ENCODE measurements at places on chromosomes 11 and 22. TPM values are rescaled to one million over a fixed set of nuclear protein-coding genes. Genes with fewer than 3 reads are reported as not detected.
A peak's percentile ranks its signal among the peaks of the same experiment; 100 is the strongest.

DNA sequence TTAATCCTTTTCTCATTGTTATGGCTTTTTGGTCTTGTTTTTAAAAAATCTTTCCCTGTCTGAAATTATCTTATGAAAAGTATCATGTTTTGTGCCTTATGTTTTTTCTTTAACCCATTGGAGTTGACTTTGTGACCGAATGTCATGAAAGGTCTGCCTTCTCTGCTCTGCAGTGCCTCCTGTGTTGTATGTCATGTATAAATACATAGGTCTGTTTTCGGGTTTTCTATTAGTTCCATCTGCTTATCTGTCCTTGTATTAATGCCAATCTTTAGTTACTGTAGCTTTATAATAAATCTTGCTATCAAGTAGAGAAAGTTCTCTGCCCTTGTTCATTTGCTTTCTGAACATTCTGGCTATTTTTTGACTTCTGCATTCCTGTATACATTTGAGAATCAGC is 73.0 kb downstream of the ZBTB44 start:
- H3K27ac ChIP-seq: no peak overlapping the region
- peaks cover 25% of the 10 kb centered on the region for H3K36me3 ChIP-seq
- DNase-seq: no peak
- peaks cover 10% of the 10 kb centered on the region for H3K4me1 ChIP-seq
- no peak overlapping the region for H3K4me3 ChIP-seq

The NDUFV1 gene
- total RNA-seq: 137 TPM

DNA sequence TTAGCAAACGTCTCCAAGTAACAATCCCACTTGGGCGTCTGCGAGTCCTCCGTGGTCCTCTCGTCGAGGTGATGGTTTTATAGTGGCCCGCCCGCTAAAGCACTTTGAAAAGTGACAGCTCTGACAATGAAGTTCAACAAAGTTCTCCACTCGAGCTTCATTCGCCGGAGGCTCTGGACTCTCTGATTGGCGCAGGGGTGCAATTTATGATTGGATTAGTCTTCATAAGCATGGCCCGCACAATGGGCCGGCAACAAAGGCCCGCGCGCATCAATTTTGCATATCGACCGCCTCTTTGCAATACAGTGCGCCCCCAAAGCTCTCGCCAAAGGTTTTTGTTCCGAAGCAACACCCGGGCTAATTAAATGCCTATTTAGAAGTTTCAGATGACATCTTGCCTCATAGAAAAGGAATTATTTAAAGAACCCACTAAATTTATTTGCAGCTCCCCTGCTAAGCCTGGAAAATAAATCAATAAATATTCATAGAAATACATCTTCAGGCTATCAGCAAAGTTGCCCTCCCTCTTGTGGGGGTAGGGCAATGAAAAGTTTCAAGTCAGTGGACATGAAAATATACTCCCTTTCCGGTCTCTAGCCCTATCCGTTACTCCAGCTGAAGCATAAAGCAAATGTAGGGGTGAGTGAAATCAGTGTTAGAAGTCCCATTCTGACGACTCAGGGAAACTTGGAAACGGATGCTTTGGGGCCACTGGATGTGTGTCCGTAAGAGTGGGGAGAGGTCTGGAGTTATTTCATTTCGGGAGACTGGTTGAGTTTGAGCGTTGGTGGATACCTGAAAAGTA is at the start of gene DBX1:
Gene DBX1 (minus strand): TSS at position 51 of the 805 bp plus-strand sequence. CDS start 151 bp downstream, outside the sequence.
- no peaks in the 10 kb centered on the region for H3K36me3 ChIP-seq
- no peak within 1 kb of the TSS for H3K27ac ChIP-seq
- H3K27me3 ChIP-seq: peaks cover 89% of the 10 kb centered on the region
- no peak for DNase-seq
- no peaks in the 10 kb centered on the region for H3K4me1 ChIP-seq

The OR5B21 gene
- total RNA-seq: not detected

The KCNJ1 gene
- not detected for total RNA-seq

DNA sequence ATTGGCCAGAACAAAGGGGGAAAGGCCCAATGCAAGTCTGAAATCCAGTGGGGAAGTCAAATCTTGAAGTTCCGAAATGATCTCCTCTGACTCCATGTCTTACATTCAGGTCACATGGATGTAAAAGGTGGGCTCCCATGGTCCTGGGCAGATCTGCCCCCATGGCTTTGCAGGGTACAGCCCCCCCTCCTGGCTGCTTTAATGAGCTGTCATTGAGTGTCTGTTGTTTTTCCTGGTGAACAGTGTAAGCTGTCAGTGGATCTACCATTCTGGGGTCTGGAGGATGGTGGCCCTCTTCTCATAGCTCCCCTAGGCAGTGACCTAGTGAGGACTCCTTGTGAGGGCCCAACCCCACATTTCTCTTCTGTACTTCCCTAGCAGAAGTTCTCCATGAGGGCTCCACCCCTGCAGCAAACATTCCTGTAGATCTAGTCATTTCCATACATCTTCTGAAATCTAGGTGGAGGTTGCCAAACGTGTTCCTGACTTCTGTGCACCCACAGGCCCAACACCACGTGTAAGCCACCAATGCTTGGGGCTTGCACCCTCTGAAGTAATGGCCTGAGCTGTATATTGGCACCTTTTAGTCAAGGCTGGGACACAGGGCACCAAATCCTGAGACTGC is 9.3 kb downstream of the CARD18 start:
- no peak overlapping the region for H3K27ac ChIP-seq
- DNase-seq: no peak
- no peak overlapping the region for H3K4me3 ChIP-seq
- H3K4me1 ChIP-seq: no peaks in the 10 kb centered on the region
- H3K36me3 ChIP-seq: no peaks in the 10 kb centered on the region

GRCh38 chr11:70757241-70757640 is 358.9 kb downstream of the CTTN start:
- H3K4me3 ChIP-seq: no peak overlapping the region
- H3K27ac ChIP-seq: no peak overlapping the region
- H3K4me1 ChIP-seq: no peaks in the 10 kb centered on the region
- DNase-seq: no peak

- H3K36me3 ChIP-seq: no peaks in the 10 kb centered on the region
- H3K27ac ChIP-seq: peak overlapping the region; percentile 79
- H3K27me3 ChIP-seq: no peaks in the 10 kb centered on the region
- H3K4me3 ChIP-seq: peak overlapping the region; percentile 82
Measured at GRCh38 chr11:45805305-45806071, 539 bp downstream of the SLC35C1 start.

DNA sequence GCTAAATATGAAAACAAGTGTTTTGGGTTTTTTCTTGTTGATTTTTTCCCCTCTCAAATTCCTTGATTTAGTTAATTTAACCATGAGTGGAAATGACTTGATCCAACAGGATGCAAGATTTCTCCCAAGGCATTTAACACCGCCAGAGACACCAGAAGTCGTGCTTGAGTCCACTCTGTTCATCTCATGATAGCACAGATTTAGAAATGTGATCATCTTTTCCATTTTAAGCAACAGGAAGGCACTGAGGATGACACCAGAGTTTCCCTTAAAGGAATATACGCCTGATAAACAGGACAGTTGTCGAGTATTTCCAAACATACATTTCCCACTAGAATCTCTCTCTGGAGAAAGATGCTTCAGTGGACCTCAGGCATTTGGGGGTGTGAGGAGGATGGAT is 318.7 kb downstream of the CADM1 start:
- DNase-seq: no peak
- no peaks in the 10 kb centered on the region for H3K27me3 ChIP-seq
- no peak overlapping the region for H3K27ac ChIP-seq
- H3K36me3 ChIP-seq: 0 out of 3 replicates have a peak, but pooled peaks cover 2% of the 10 kb centered on the region
- H3K4me3 ChIP-seq: no peak overlapping the region

The OR2AG1 gene
- total RNA-seq: not detected

DNA sequence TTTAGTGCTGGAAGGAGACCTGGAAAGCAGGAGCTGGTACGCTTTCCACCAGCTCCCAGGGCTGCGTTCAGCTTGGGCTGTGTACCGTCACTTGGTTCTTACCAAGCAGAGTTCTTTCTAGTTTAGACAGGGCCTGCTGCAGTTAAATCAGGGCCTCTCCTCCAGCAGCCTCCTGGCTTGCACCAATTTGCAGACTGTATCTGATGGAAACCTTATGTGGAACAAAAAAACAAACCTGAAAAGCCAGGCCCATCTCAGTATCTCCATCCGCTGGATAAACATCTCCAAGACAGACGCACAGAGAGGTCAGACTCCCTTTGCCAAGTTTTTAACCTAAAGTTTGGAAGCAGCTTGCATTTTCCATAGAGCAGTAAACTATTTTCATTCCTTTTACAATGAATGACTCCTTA is 288.6 kb upstream of the SORL1-AS1 start:
- no peaks in the 10 kb centered on the region for H3K36me3 ChIP-seq
- H3K4me3 ChIP-seq: no peak overlapping the region
- no peaks in the 10 kb centered on the region for H3K27me3 ChIP-seq
- no peak overlapping the region for H3K27ac ChIP-seq

- H3K36me3 ChIP-seq: no peaks in the 10 kb centered on the region
- peak; percentile 55 for DNase-seq
- no peak overlapping the region for H3K4me3 ChIP-seq
- H3K4me1 ChIP-seq: no peaks in the 10 kb centered on the region
- H3K27me3 ChIP-seq: no peaks in the 10 kb centered on the region
- no peak overlapping the region for H3K27ac ChIP-seq
Measured at GRCh38 chr11:93236741-93237675, 39.2 kb upstream of the SLC36A4 start.

The ZNF214 gene
- total RNA-seq: 1.9 TPM

The SYTL2 gene
- 0.77 TPM for total RNA-seq

The SCGB1C1 gene
- not detected for total RNA-seq

- H3K27me3 ChIP-seq: no peaks in the 10 kb centered on the region
- no peak overlapping the region for H3K4me3 ChIP-seq
- H3K4me1 ChIP-seq: no peaks in the 10 kb centered on the region
- no peak for DNase-seq
- no peak overlapping the region for H3K27ac ChIP-seq
Measured at GRCh38 chr11:128515826-128516778, 71.3 kb downstream of the ETS1 start.

The KLHL35 gene
- total RNA-seq: not detected

The RIMBP3C gene
- 0.15 TPM for total RNA-seq

The RASGRP2 gene
- total RNA-seq: not detected

DNA sequence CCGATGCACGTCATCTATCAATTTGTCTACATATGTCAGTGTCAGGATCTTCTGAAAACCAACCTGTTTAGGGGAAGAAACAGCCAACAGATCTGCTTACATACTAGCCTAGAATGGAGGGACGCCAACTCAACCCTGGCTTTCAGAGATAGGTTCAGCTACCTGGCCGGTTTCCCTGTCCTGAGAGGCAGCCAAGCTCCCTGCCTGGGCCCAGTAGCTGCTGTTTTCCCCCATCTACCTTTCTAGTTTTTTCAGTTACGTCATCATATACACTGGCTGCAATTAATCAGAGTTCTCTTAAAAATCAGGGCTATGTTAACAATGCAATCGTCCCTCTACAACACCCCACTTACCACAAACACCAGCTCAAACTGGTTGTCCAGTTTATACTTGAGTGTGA is 1.0 kb downstream of the SRPRA start:
- no peak for DNase-seq
- H3K36me3 ChIP-seq: peaks cover 53% of the 10 kb centered on the region
- peaks cover 35% of the 10 kb centered on the region for H3K4me1 ChIP-seq
- H3K27me3 ChIP-seq: no peaks in the 10 kb centered on the region
- H3K4me3 ChIP-seq: peak overlapping the region; percentile 93

The CTSW gene
- total RNA-seq: not detected

- peaks cover 7% of the 10 kb centered on the region for H3K36me3 ChIP-seq
- no peaks in the 10 kb centered on the region for H3K27me3 ChIP-seq
- peaks cover 9% of the 10 kb centered on the region for H3K4me1 ChIP-seq
- no peak for DNase-seq
- no peak overlapping the region for H3K27ac ChIP-seq
Measured at GRCh38 chr22:30891443-30891755, 77.2 kb downstream of the MORC2 start.

- H3K36me3 ChIP-seq: no peaks in the 10 kb centered on the region
- no peak for DNase-seq
- no peak overlapping the region for H3K4me3 ChIP-seq
- no peaks in the 10 kb centered on the region for H3K27me3 ChIP-seq
- H3K27ac ChIP-seq: no peak overlapping the region
Measured at GRCh38 chr11:112318184-112318591, 57.5 kb upstream of the PLET1 start.

The PANX1 gene
- 21.7 TPM for total RNA-seq

GRCh38 chr11:71454470-71455113 is 1.6 kb downstream of the NADSYN1 start:
- peaks cover 44% of the 10 kb centered on the region for H3K4me1 ChIP-seq
- H3K27me3 ChIP-seq: no peaks in the 10 kb centered on the region
- H3K4me3 ChIP-seq: peak overlapping the region; percentile 87
- H3K36me3 ChIP-seq: peaks cover 18% of the 10 kb centered on the region
- no peak overlapping the region for H3K27ac ChIP-seq

DNA sequence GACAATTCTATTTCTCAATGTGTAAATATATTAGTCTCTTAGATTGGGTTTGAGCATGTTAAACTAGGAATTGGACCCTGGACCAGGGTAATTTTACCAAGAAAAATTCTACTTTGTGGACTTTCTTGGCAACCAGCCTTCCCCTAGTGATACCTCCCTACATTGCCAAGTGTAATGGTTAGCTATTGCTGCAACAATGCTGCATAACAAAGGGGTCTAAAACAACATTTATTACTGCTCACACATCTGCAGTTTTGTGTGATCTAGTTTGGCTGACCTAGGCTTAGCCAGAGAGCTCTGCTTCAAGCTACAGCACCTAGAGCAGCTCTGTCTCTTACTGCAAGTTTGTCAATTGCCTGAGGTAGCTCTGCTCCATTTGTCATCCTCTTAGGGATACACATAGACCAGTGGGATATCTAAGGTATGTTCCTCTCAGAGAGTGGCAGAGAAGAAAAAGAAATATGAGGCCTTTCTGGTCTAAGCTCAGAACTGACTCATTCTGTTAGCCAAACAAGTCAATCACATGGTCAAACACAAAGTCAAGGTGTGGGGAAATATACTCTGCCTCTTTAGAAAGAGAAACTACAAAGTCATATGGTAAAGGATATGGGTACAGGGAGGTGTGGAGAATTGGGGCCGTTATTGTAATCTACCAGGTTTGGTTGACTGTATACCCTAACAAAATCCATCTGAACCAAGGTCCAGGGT is 2.0 kb upstream of the LAYN start:
- peaks cover 7% of the 10 kb centered on the region for H3K27me3 ChIP-seq
- no peaks in the 10 kb centered on the region for H3K36me3 ChIP-seq
- peaks cover 34% of the 10 kb centered on the region for H3K4me1 ChIP-seq
- H3K4me3 ChIP-seq: no peak overlapping the region
- peak; percentile 61 for DNase-seq
- no peak overlapping the region for H3K27ac ChIP-seq

- DNase-seq: no peak
- H3K4me3 ChIP-seq: no peak overlapping the region
- no peaks in the 10 kb centered on the region for H3K4me1 ChIP-seq
- H3K27ac ChIP-seq: no peak overlapping the region
Measured at GRCh38 chr11:19789835-19790710, 77.4 kb downstream of the NAV2 start.

- H3K27me3 ChIP-seq: no peaks in the 10 kb centered on the region
- peaks cover 31% of the 10 kb centered on the region for H3K36me3 ChIP-seq
- peak; percentile 56 for DNase-seq
- no peak overlapping the region for H3K4me3 ChIP-seq
- no peaks in the 10 kb centered on the region for H3K4me1 ChIP-seq
Measured at GRCh38 chr11:75445315-75445953, 12.4 kb upstream of the KLHL35 start.

- DNase-seq: no peak
- no peak overlapping the region for H3K27ac ChIP-seq
- no peak overlapping the region for H3K4me3 ChIP-seq
Measured at GRCh38 chr11:83543706-83544439, 257.7 kb upstream of the CCDC90B start.

- no peak for DNase-seq
- H3K27me3 ChIP-seq: no peaks in the 10 kb centered on the region
Measured at GRCh38 chr11:72079819-72080325, 470 bp downstream of the NUMA1 start.

The SMC1B gene
- not detected for total RNA-seq

The SLC22A8 gene
- total RNA-seq: not detected

Measured in HepG2 (cell line).